ENCODE measurements at places on chromosomes 7 and 10. TPM values are rescaled to one million over a fixed set of nuclear protein-coding genes. Genes with fewer than 3 reads are reported as not detected.

GRCh38 chr10:42990721-42991441 is 86.0 kb upstream of the RET start:
- no peak for DNase-seq

- DNase-seq = no peak
Measured at GRCh38 chr7:130849604-130850003, 115.6 kb upstream of the KLF14 start.

GRCh38 chr10:83253011-83253671 is 886.2 kb upstream of the GHITM start:
- DNase-seq = no peak

- no peak for DNase-seq
Measured at GRCh38 chr10:74033702-74034101, 35.8 kb downstream of the VCL start.

GRCh38 chr10:117544711-117545140 is 2.2 kb downstream of the EMX2 start:
- DNase-seq = peak; percentile 40

DNA sequence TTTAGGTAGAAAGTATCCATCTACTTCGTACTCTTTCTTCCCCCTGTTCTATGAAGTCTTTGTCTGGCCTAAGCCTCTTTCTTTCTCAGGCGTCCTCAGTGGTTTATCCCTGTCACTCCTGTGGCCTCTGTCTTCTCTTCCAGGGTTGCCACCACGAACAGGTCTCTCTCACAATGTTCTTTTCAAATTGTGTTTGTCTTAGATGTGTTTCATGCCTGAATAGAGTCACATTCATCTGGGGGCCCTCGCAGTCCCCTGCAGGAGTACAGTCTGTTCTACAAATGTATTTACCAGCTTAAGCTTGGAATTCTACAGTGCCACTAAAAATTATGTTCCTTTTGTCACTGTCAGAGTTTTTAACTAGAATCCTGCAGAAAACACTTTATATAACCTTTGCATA is 680.4 kb upstream of the FOXK1 start:
- no peak for DNase-seq

GRCh38 chr7:139523199-139523941 is at the start of gene CLEC2L:
TSS of gene CLEC2L (plus strand) at chr7:139523685. CDS start at chr7:139523928, 243 bp downstream.
- DNase-seq = no peak

- DNase-seq = no peak
Measured at GRCh38 chr10:27714349-27714748, 31.3 kb downstream of the MKX start.

GRCh38 chr10:71600849-71601248 is 118.7 kb downstream of the C10orf105 start:
- DNase-seq = no peak

GRCh38 chr7:72493850-72494661 is 81.9 kb upstream of the CALN1 start:
- peak; percentile 75 for DNase-seq

GRCh38 chr7:48244864-48245271 is 73.6 kb downstream of the ABCA13 start:
- peak; percentile 63 for DNase-seq

- DNase-seq = no peak
Measured at GRCh38 chr7:2405601-2406345, 2.4 kb downstream of the CHST12 start.

DNA sequence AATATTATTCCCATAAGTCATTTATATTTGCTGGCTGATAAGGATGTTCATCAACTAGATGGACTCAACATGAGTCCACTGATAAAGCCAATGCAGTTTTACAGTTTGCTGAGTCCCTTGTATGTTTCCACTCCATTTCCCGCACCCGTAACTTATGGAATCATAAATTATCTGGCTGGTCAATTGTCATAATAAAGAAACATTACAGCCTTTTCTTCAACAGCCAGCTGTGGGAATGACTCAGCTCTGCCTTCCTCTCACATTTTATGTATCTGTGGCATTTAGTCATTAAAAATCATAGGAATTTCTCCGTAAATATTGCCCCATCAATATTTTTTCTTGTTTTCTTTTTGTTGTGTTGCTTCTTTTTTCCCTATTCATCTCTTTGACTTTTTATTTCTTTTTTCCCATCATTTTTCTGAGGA is 22.3 kb upstream of the TMEM26 start:
- no peak for DNase-seq

GRCh38 chr10:86333826-86334487 is 32.6 kb downstream of the GRID1 start:
- peak; percentile 18 for DNase-seq

GRCh38 chr10:48194830-48195229 is 79.7 kb downstream of the FRMPD2 start:
- no peak for DNase-seq

GRCh38 chr7:130091999-130092398 is 21.7 kb downstream of the KLHDC10 start:
- DNase-seq = no peak

DNA sequence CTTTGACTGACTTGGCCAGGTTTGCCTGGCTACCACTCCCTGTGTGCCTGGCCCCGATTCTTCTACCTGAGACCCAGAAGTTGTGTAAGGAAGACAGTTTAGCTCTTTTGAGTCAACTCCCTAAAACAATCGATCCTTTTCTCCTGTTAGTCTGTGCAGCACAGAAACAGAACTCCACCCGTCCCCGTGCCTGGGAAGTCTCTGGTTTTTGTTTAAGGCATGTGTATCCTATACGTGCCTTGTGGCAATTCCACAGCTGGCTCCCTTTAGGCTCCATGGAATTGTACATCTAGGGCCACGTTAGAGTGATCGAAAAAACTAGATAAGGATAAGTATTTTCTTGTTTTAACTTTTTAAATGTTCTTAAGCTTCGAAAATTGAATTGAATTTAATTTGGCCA is 131.6 kb downstream of the BICC1 start:
- no peak for DNase-seq

GRCh38 chr10:88763441-88763840 is 3.6 kb downstream of the LIPN start:
- peak; percentile 11 for DNase-seq

- no peak for DNase-seq
Measured at GRCh38 chr7:130877236-130877990, 143.4 kb upstream of the KLF14 start.

GRCh38 chr10:26697922-26698608 is 564 bp downstream of the PDSS1 start:
- DNase-seq = no peak

DNA sequence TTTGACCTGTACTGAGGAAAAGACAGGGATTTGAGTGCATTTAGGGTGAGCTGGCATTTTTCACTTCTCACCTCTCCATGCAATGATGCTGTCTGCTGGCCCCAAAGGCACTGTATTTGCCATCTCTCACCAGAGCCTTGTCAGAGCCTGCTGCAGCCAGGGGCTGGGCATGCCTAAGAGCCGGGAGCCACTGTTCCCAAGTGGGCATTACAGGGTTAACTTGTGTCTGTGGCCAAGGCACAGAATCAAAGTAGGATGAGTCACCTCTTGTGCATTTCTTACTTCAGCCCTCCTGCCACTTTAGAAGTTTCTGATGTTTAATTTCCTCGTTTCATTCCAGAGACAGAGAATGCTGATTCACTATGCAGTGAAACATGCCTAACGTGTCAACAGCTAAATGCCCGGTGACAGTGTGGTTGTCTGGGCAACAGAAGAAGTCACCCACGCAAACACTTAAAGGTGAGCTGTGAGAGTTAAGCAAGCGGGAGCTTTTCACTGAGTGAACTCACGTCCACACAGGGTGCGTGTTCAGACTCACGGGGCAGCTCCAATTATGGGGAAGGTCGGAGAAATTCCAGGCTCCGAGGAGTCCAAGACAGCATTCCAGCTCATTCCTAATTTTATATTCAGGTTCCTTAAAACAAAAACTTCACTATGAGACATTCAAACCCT is 57.1 kb upstream of the IGFBP3 start:
- peak; percentile 65 for DNase-seq

DNA sequence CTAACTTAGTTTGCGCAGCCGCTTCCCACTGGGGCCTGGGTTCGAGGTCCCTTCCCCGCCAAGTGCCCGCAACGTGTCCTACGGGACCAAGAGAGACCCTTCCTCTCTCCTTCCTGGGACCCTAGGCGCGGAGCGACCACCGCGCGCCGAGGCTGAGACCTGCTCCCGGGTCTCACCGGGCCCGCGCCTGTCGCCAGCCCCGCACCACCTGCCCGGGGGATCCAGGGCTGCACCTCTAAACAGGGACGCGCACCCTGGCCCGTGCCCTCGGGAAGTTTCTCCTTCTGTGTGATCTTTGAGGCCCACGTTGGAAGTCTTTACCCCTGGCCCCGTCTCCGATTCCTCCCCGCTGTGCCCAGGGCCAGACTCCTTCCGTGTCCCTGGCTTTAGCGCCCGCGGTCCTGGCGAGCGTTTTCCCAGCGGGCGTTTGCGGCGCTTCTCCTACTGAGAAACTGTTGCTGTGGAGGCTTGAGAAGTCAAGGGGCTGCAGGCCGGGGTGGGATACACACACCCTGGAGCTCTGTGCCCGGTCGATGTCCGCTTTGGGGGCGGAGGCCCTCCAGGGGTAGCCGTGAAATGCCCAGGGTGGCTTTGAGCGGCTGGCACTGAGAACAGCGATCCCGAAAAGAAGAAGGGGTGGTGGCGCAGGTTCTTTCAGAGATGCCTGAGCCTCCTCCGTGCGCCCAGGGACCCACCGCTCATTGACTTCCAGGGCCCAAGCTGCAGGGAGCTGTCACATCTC is 575 bp downstream of the PLPP4 start:
- peak; percentile 6 for DNase-seq

- DNase-seq = no peak
Measured at GRCh38 chr10:118511711-118512110, 83.7 kb downstream of the PRLHR start.

- no peak for DNase-seq
Measured at GRCh38 chr10:133461841-133462240, 8.1 kb downstream of the SCART1 start.

DNA sequence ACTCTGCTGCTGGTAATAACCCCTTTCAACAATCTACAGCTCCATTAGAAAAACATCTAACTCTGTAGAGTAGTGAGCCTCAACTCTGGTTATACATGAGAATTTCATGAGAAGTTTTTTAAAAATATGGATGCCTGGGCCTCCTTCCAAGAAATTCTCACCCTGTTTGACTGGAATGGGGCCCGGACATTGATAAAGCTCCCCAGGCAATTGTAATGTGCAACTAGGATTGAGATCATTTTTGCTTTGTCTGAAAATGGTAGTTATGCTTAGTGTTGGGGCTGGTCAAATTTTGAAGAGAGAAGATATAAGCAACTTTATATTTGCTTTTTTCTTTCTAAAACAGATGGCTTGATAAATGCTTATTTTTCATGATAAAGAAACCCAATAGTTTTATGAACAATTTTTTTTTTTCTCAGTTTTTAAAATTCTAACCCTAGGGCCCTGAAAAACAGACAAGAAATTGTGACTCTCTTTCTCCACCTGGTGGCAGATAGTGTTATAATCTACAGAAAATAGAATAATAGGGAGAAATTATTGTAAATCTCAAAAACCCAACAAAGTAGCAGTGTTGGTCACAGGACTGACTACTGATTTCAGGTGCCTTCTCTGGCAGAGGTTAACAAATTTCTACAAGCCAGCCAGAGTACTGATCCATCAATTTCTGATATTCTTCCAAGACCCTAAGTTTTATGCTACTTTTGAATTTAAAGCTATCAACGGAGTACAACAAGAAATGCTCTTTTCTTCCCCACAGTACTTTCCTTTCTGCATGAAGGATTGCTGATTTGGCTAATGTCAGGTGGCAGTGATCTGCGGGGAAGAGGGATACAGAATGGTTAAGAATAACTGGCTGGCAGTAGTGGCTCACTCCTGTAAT is 174.8 kb downstream of the DKK1 start:
- no peak for DNase-seq

- DNase-seq = no peak
Measured at GRCh38 chr10:2957785-2958184, 109.6 kb upstream of the PFKP start.

GRCh38 chr10:21174715-21175495 is 277.8 kb upstream of the NEBL start:
- no peak for DNase-seq

The C10orf67 gene
- 1.6 TPM for total RNA-seq

The STEAP4 gene
- total RNA-seq = 80.2 TPM

The SPDYE2B gene
- not detected for total RNA-seq

The NAT16 gene
- not detected for total RNA-seq

The SGCE gene
- total RNA-seq = 59.6 TPM

The MBL2 gene
- total RNA-seq = not detected

The C7orf57 gene
- 0.63 TPM for total RNA-seq

The MYOZ1 gene
- total RNA-seq = 3.5 TPM

The FGFR2 gene
- total RNA-seq = 59.4 TPM

The UTF1 gene
- total RNA-seq = not detected

The MINDY4 gene
- total RNA-seq = 15.3 TPM

The PIP gene
- 0.47 TPM for total RNA-seq

The CRYGN gene
- total RNA-seq = 0.22 TPM

The TMEM270 gene
- total RNA-seq = 0.50 TPM

The CLIP2 gene
- total RNA-seq = 19.1 TPM

The ACTR3C gene
- total RNA-seq = 31.6 TPM

Data from kidney (tissue), 22 donors.